Activated CD4-positive, alpha-beta T cell treated with anti-CD3 and anti-CD28 coated beads, Interleukin-2, amount 10 ng/mL, durations not matched to agents 7 days and 5 days (primary cell): ENCODE measurements at places on chromosomes 7 and 10.
A peak's percentile ranks its signal among the peaks of the same experiment; 100 is the strongest.

- peaks cover 22% of the 10 kb centered on the region for H3K4me1 ChIP-seq
- H3K36me3 ChIP-seq = no peaks in the 10 kb centered on the region
- H3K27ac ChIP-seq = no peak overlapping the region
- H3K4me3 ChIP-seq = no peak overlapping the region
Observed at GRCh38 chr7:5172196-5172775, 17.7 kb upstream of the WIPI2 start.

DNA sequence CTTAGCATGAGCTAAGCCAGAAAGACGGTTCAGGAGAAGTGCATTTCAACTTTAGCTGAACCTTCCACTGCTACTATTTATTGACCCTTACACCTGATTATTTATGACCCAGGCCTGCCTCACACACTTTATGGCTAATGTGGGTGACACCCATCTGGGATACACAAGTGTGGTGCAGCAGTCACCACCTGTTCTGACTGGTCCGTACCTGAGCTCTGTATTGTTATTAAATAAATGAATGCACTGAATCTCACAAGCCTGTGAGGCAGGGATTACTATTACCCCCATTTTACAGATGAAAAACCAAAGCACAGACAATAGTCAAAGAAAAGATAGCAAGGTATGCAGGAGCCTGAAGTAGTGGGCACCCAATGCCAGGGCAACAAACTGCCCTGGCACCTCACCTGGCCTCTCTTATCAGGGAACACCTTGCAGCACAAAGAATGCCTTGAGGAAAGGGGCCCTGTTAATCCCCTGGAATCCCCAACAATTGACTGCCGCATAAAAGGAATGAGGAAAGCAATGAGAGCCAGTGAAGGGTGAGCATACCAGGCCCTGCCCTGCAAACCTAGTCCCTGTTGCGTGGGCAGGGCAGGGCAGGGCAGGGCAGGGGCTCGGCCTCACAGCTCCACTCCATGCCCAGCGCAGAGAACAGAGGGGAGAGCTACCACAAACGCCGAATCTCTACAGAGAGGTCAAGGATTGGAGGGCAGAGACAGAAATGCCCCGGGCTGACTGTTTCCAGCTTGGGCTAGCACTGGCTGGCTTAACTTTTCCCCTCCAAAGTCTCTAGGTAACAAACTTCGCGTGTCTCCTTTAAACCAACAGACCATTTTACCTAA lies 1.3 kb downstream of the ANXA11 start:
- peak; percentile 17 for DNase-seq
- H3K4me1 ChIP-seq = peaks cover 54% of the 10 kb centered on the region
- peak overlapping the region; percentile 88 for H3K27ac ChIP-seq
- no peaks in the 10 kb centered on the region for H3K27me3 ChIP-seq
- peaks cover 28% of the 10 kb centered on the region for H3K36me3 ChIP-seq

DNA sequence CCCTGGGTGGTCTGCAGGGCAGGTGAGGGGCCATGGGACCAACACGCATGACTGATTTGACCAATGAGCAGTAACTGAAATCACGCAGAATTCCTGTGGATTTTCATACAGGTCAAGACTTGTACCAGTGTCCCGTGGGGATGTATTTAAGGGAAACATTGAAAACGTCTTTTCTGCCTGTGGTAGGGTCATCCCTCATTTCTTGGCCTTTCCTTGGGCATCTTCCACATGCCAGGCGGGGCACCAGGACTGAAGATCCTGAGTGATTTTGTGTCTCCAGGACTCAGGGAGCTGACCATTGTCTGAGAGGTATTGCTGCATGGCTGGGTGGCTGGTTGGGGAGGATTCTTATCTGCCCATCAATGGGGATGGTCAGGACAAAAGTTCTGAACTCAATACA lies 289.0 kb downstream of the GLRX3 start:
- H3K36me3 ChIP-seq = no peaks in the 10 kb centered on the region
- no peak overlapping the region for H3K4me3 ChIP-seq
- DNase-seq = no peak
- no peaks in the 10 kb centered on the region for H3K4me1 ChIP-seq
- H3K27me3 ChIP-seq = no peaks in the 10 kb centered on the region

DNA sequence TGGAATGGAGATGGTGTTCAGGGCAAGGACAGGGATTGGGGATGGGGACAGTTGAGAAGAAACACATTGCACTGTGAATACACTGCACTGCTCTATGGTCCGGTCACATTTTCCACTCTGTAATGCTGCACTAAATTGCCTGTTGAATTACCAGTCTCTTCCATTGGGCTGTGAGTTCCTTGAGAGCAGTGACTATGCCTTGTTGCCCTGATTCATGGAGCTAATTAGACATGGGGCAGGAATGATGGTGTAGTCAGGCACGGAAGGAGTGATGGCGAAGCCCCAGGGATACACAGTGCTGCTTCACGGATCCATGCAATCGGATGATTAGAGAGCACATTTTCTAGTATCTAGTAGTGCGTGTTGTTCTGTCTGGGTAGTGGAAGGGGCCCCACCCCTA lies 25.4 kb upstream of the GPAM start:
- no peak overlapping the region for H3K27ac ChIP-seq
- H3K27me3 ChIP-seq = peaks cover 5% of the 10 kb centered on the region
- no peak overlapping the region for H3K4me3 ChIP-seq
- no peaks in the 10 kb centered on the region for H3K36me3 ChIP-seq

GRCh38 chr7:31791881-31792280 lies 104.9 kb downstream of the PPP1R17 start:
- no peaks in the 10 kb centered on the region for H3K27me3 ChIP-seq
- no peaks in the 10 kb centered on the region for H3K4me1 ChIP-seq
- H3K36me3 ChIP-seq = no peaks in the 10 kb centered on the region
- no peak overlapping the region for H3K4me3 ChIP-seq
- H3K27ac ChIP-seq = no peak overlapping the region

GRCh38 chr7:1197997-1198625 lies 34.6 kb upstream of the UNCX start:
- DNase-seq = no peak
- peaks cover 4% of the 10 kb centered on the region for H3K4me1 ChIP-seq
- no peaks in the 10 kb centered on the region for H3K36me3 ChIP-seq
- H3K27me3 ChIP-seq = peaks cover 4% of the 10 kb centered on the region
- no peak overlapping the region for H3K27ac ChIP-seq

GRCh38 chr10:36888925-36889573 lies 236.3 kb upstream of the ANKRD30A start:
- H3K27ac ChIP-seq = no peak overlapping the region
- no peaks in the 10 kb centered on the region for H3K4me1 ChIP-seq
- no peaks in the 10 kb centered on the region for H3K27me3 ChIP-seq
- DNase-seq = peak; percentile 55

GRCh38 chr10:13716081-13717071 lies 129.6 kb downstream of the PRPF18 start:
- no peaks in the 10 kb centered on the region for H3K36me3 ChIP-seq
- H3K4me1 ChIP-seq = peaks cover 24% of the 10 kb centered on the region
- DNase-seq = no peak
- H3K27ac ChIP-seq = no peak overlapping the region
- H3K27me3 ChIP-seq = no peaks in the 10 kb centered on the region

GRCh38 chr10:82581940-82582339 lies 706.9 kb downstream of the NRG3 start:
- H3K36me3 ChIP-seq = no peaks in the 10 kb centered on the region
- no peak for DNase-seq
- no peak overlapping the region for H3K27ac ChIP-seq
- H3K27me3 ChIP-seq = no peaks in the 10 kb centered on the region
- H3K4me3 ChIP-seq = no peak overlapping the region
- no peaks in the 10 kb centered on the region for H3K4me1 ChIP-seq

DNA sequence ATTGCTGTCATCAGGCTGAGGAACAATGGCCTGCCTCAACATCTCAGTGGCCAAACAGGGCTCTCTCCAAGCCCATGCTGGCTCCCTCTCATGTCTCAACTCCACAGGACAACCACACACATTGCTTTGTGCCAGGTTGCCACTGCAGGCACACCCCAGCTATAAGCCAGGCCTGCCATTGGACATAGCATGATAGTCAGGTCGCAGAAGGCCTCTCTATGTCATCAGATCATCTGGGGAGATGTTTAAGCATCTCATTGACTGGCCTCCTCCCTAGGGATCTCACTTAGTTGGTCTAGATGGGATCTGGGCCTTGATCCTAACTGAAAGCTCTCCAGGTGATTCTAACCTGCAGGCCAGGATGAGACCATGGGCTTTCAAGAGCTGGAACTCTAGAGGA lies 257.2 kb downstream of the GRID1 start:
- no peak overlapping the region for H3K27ac ChIP-seq
- no peak for DNase-seq
- H3K4me3 ChIP-seq = no peak overlapping the region
- H3K27me3 ChIP-seq = no peaks in the 10 kb centered on the region
- H3K4me1 ChIP-seq = no peaks in the 10 kb centered on the region

- no peaks in the 10 kb centered on the region for H3K4me1 ChIP-seq
- no peak overlapping the region for H3K27ac ChIP-seq
- H3K27me3 ChIP-seq = no peaks in the 10 kb centered on the region
Observed at GRCh38 chr7:124263232-124263827, 230.5 kb upstream of the TMEM229A start.

GRCh38 chr7:6379886-6380285 lies 67.9 kb downstream of the DAGLB start:
- no peaks in the 10 kb centered on the region for H3K27me3 ChIP-seq
- no peak overlapping the region for H3K27ac ChIP-seq
- H3K4me3 ChIP-seq = no peak overlapping the region
- H3K4me1 ChIP-seq = peaks cover 68% of the 10 kb centered on the region
- no peak for DNase-seq

- no peak overlapping the region for H3K4me3 ChIP-seq
- no peak for DNase-seq
- no peak overlapping the region for H3K27ac ChIP-seq
- peaks cover 5% of the 10 kb centered on the region for H3K27me3 ChIP-seq
- no peaks in the 10 kb centered on the region for H3K36me3 ChIP-seq
Observed at GRCh38 chr7:25628446-25628845, 400.2 kb upstream of the NPVF start.

DNA sequence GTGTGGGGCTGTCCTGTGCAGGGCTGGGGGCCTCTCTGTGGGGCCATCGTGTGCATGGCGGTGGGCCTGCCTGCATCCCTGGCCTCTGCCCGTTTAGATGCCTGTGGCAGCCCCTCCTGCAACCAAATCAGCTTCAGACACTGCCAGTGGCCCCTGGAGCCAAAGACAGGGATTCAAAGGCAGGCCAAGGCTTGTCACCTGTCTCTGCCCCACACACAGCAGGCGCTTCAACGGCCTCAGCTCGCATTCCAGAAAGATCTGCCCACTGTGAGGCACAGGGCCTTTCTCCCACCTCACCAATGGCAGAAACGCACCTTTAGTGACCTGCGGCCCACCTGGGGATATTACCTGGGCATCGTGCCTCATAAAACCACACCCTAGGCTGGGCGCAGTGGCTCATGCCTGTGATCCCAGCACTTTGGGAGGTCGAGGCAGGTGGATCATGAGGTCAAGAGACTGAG lies 46.0 kb downstream of the INSIG1 start:
- peaks cover 11% of the 10 kb centered on the region for H3K27me3 ChIP-seq
- no peak overlapping the region for H3K4me3 ChIP-seq
- peak overlapping the region; percentile 11 for H3K27ac ChIP-seq
- no peaks in the 10 kb centered on the region for H3K36me3 ChIP-seq

GRCh38 chr7:92246360-92247101 lies 757 bp downstream of the ANKIB1 start:
- H3K4me1 ChIP-seq = peaks cover 40% of the 10 kb centered on the region
- peaks cover 18% of the 10 kb centered on the region for H3K36me3 ChIP-seq
- peak overlapping the region; percentile 97 for H3K4me3 ChIP-seq
- peak; percentile 42 for DNase-seq
- H3K27me3 ChIP-seq = no peaks in the 10 kb centered on the region
- peak overlapping the region; percentile 89 for H3K27ac ChIP-seq
